ENCODE measurements at places on chromosomes 16 and 17.

DNA sequence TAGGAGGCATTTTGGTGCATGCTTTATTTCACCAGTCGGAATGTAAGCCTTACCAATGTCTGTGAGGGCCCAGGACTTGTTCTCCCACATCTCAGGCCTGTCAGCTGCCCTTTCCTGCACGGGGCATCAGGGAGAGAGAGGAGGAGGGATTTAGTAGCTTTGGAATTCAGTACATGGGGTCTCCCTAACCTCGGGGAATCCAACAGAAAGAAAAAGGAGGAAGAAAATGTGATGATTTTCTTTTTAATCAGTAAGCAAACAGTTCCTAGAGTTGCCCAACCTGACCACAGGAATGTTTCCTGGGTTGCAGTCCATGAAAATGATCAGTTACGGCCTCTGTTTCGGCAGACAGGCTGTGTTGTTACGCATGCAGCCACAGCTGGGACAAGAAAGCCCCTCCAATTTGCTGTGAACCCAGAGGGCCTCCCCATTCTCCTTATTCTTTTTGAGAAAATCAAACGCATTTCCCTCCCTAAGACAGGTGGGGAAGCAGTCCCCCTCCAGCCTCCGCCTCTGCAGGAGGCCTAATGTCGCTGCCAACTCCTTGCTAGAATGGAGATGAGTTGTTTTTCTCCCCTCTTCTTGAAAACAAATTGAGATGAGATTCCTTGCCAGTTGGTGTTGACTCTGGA lies 53.1 kb upstream of the TANGO6 start:
- no peak for DNase-seq

DNA sequence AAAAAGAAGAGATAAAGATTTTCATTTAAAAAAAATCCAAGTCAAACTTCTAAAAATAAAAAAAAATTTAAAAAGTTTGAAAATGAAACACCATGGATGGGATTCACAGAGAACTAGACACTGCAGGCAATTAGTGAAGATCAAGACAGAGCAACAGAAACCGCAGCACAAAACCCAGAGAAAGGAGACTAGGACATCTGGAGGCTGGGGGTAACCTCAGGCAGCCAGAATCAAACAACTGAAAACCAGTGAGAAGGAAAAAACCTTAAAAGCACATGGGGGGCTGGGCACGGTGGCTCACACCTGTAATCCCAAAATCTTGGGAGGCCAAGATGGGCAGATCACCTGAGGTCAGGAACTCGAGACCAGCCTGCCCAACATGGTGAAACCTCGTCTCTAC lies 30.6 kb downstream of the LITAFD start:
- no peak for DNase-seq

- DNase-seq = no peak
Observed at GRCh38 chr17:65193716-65194293, 56.6 kb downstream of the RGS9 start.

DNA sequence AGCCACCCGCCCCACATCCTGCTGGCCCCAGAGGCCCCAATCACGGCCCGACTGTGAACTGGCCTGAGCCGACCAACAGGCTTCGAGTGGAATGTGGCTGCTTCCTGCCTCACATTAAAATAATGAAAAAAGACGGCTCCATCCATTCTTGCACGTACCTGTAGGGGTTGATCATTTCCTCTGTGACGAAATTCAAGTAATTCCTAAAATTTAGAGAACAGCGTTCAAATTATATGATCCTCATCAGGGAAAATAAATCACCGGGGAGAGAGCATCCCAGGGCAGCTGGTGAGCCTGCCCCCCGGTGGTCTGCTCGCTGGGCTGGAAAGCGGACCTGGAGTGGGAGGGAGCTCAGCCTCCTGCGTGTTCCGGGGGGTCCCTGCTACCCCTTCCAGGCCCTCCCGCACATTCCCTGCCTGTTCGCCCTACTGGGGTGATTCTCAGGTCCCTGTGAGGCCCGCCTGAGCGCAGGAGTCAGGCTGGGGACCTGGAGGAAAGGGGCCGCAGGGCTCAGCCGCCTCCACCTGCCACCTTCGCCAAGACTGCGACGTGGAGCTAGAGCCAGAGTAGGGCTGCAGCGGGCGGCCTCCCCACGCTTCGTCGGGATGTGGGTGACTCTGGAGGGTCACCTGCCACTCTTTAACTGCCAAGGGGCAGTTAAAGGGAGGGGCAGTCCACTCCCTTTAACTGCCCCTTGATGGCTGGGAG lies 28.9 kb downstream of the SLC7A5 start:
- DNase-seq = no peak

GRCh38 chr16:89164847-89165680 lies 6.5 kb upstream of the CDH15 start:
- no peak for DNase-seq

DNA sequence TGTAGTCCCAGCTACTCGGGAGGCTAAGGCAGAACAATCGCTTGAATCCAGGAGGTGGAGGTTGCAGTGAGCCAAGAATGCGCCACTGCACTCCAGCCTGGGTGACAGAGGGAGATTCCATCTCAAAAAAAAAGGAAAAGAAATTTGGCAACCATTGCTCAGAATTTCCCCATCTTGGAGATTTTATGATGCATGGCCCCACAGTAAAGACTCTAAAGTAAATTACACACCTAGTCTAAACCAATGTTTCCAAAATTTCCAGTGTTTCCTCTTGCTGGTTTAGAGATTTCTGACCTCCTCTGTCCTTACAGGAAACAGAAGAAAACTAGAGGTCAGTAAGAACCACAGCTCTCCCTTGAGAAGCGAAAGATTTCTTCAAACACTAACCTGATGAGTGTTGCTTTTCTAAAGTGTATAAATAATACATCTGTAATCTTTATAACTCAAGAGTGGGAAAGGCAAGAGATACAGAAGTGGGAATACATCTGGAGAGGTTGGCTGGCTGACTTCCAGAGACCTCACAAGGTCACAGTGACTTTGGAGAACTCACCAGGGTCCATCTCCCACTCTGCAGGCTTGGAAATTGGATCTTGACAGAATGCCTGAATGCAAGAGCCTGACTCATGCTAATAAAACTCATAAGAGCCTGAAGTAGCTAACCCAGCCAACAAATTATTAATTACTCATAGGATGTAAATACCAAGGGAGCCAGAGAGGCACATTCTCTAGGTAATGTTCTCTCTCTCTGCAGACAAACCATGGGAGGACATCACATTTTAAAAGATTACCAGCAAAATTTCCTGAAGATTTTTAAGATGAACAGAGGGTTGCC lies 8.8 kb downstream of the ADAT1 start:
- no peak for DNase-seq

GRCh38 chr16:58684354-58685083 lies at the start of gene SLC38A7:
SLC38A7 (minus strand) TSS chr16:58684770; CDS start chr16:58680126, 4,644 bp downstream.
- peak; percentile 93 for DNase-seq

GRCh38 chr16:50463581-50464324 lies 84.4 kb upstream of the NKD1 start:
- peak; percentile 30 for DNase-seq

- peak; percentile 78 for DNase-seq
Observed at GRCh38 chr16:67242138-67242730, 5.0 kb downstream of the FHOD1 start.

DNA sequence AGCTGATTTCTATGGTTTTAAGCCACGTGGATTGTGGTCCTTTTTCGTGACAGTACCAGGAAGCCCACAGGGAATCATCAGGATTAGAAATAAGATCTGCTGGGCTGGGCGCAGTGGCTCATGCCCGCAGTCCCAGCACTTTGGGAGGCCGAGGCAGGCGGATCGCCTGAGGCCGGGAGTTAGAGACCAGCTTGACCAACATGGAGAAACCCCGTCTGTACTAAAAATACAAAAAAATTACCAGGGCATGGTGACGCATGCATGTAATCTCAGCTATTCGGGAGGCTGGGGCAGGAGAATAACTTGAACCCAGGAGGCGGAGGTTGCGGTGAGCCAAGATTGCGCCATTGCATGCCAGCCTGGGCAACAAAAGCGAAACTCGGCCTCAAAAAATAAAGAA lies 6.5 kb downstream of the NMRAL1 start:
- DNase-seq = no peak

DNA sequence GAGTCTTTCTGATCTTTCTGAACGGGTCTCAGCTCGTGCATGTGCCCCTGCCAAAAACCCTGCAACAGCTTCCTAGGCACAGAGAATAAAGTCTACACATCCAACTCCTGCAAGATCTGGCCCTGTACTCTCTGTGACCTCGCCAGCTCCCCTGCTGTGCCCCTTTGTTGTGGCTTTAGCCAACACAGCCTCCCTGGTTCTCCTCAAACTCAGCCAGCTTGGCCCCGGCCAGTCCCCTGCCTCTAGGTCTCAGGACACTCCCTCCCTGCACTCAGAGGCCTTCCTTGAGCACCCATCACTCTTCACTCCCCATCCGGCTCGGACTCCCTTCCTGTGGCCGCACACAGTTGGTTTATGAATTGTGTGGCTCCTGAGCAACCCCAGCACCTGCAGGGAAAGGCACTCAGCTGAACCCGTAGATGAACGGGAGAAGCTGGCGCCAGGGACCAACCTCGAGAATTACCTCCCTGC lies 1.4 kb downstream of the CEP131 start:
- DNase-seq = no peak

DNA sequence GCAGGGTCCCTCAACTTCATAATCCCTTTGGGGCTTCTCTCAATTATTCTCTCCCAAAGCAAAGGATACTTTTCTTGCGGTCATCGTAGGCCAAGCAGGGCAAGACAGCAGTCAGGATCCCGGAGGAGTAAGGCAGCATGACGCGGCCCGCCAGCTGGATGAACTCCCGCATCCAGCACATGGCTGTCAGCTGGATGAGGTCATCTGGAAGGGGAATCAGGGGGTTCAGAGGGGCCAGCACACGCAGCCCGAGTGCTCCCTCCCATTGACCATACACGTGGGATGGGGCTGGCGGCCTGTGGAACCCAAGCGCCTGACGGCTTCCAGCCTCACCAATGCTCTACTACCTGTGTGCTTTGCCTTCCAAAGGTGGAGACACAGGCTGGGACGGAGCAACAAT lies 19.2 kb downstream of the VAC14 start:
- peak; percentile 32 for DNase-seq

DNA sequence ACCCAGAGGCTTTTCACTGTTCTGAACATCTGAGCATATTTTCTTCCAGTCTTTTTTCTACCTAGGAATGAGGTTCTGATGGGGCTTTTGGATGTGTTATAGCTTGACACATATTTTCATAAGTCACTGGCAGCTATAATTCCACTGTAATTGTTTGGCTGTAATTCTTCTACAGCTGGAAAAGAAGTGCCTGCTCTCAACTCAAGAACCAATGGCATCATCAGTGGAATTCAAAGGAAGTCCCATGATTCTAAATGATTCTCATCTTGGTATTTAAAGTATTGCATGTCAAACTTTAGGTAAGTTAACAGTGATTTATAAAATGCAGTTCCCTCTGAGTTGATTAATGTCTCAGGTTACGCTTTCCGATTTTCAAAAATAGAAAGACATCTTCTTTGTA lies 16.8 kb downstream of the WIPI1 start:
- no peak for DNase-seq

DNA sequence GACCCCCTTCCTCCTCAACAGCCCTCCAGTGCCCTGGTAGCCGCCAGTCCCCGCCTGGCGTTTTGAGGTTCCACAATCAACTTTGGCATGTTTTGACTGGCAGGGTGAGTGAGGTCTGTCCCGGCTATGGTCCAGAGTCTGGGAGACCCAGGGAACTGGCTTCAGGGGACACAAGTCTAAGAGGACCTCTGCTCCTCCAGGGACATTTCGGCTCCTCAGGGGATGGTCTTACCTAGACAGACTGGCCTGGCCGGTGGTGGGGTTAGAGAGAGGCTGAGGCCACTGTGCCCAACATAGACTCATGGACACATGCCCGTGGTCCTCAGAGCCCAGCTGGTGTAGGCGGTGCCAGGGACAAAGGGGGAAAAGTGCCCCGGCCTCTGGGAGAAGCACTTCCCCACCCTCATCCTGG lies 2.2 kb downstream of the TMC8 start:
- DNase-seq = no peak

- no peak for DNase-seq
Observed at GRCh38 chr17:39352986-39353385, 48.4 kb downstream of the FBXL20 start.

GRCh38 chr17:77128896-77129567 lies 11.7 kb upstream of the SEC14L1 start:
- no peak for DNase-seq

DNA sequence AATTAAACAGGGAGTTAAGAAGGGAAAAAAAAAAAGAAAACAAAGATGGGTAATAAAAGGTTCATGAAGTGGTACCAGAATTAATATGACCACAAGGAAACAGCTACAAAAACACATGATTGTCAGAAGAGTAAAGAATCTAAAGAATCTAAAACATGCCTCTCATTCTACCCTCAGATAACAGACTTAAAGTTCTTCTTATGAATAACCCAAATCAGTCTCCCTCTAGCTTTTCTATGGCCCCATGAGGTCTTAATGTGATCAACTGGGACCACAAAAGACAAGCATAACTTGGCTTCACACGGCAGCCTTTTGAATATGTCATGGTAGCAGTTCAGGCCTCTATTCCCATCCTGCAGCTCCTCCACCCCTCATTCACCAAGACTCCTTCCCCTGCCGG lies 6.9 kb downstream of the MYH10 start:
- DNase-seq = no peak

DNA sequence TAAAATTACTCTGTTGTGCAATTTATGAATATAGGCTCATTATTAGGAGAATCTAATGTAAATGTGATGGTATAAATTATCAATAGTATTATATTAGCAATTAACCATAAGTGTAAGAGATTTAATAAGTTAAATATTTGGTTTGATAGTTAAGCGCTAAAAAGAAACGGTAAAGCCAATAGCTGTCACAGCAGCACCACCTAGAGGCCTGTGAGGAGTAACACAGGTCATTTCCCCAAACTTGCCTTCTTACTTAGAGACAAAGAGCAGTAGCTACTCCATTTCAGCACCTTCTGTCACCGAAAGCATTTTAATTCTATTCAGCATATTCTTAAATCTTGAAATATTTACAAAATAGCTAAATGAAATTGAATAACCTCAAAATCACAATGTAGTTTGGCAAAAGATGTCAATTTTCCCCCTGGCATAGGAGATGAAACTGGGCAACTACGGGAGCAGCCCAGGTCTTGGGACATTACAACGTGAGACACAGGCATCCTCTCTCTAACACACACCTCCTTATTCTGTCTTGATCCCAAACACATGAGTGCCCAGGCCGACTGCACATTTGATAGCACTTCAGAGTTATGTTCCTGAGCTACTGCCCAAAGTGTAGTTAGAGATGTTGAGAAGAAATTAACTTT lies 14.3 kb upstream of the DYNLRB2 start:
- DNase-seq = no peak

DNA sequence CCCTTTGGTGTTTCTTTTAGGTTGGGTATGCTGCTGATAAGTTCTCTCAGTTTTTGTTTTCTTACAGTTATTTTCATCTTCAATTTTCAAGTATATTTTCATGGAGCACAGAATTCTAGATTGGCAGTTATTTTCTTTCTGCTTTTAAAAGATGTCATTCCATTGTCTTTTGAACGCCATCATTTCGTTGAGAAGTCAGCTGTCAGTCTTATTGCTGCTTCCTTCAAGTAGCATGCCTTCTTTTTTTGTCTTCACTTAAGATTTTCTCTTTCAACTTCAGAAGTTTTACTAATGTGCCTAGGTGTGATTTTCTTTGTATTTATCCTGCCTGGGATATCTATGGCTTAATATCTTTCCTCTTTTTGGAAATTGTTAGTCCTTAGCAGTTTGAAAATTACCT lies 262.2 kb upstream of the PMFBP1 start:
- no peak for DNase-seq

GRCh38 chr17:66711401-66711800 lies 123.5 kb upstream of the CACNG5 start:
- no peak for DNase-seq

- DNase-seq = no peak
Observed at GRCh38 chr16:68936736-68937631, 93.7 kb downstream of the TANGO6 start.

- DNase-seq = no peak
Observed at GRCh38 chr17:50146927-50147665, 3.4 kb downstream of the PPP1R9B start.

- peak; percentile 93 for DNase-seq
Observed at GRCh38 chr16:4298761-4299522, 16.9 kb upstream of the GLIS2 start.

Measured in upper lobe of right lung (tissue), 1 donor.